ENCODE measurements at places on chromosomes 11 and 22.

DNA sequence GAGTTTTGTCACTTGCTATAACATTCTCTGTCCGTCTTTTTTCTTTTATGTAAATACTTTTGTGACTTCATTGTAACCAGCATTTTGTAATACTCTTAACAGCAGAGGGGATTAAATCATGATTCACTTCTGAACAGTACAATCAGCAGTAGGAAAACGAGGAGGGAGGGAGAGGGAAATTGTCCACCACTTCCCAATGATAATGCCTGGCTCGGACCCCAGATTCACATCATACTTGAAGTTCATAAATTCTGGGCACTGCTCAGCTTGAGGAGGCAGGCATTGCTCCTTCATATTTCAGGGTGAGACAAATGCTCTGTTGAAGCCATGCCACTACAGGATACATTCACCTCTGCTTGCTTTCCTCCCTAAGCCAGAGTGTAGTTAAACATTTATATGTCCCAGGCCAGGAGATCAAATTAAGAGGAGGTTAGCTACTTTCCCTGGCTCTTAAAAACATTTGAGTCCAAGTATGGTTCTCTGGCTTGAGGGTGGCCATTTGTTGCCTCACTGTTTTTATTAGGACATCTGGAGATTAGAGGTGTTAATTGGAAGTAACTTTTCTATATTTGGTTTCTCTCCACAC is 129.0 kb upstream of the LDLRAD3 start:
- DNase-seq: no peak

DNA sequence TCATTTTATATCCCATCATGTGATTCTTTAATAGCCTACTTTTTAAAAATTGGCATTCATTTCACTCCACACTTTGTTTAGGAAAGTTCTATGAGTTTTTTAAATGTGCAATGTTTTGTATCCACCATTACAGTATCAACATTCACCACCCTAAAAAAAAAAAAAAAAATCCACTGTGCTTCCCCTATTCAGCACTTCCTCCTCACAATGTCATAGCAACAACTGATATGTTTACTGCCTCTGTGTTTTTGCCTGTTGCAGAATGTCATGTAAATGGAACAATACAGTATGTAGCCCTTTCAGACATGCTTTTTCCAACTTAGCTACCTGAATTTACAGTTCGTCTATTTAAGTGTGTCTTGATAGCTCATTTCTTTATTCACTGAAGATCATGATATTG is 754.2 kb downstream of the FAM181B start:
- no peak for DNase-seq

- DNase-seq: no peak
Measured at GRCh38 chr11:108906329-108906728, 241.5 kb downstream of the DDX10 start.

GRCh38 chr11:125958872-125959400 is 13.1 kb downstream of the VSIG10L2 start:
- no peak for DNase-seq

DNA sequence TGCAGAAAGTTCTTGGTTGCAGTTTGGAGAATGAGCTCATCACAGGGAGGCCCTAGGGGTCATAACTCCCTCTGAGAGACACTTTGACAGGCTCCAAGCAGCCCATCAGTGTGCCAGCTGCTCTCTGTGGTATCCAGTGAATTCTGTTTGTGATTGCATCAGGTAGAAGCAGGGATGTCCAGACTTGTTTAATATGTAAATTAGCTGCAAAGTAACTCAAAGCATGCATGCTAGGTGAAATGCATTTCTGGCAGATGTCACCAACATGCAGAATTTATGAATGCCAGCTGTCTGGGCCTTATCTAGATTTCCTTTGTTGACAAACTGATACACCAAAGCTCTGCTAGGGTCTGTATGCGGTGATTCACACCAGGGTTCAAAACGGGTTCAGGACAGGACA is 123.6 kb upstream of the MTNR1B start:
- DNase-seq: no peak

DNA sequence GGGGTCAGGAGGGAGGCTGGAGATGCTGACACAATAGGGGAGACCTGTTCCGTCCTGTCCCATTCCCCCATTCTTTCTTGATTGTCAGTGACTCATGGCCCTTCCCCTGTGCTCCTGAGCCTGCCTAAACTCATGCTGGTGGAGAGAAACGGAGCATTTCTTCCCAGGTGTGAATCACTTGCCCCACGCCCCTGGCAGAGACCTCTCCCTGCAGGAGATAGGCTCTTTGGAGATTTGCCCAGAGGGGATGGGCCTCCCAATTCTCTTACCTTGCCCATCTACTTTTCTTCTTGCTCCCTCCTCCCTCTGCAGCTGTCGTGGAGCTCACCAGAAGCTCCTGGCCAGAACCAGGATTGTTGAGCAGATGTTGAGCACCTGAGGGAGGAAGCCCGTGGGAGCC is 121.9 kb upstream of the OR9Q1 start:
- DNase-seq: no peak

GRCh38 chr11:122112470-122113365 is 3.3 kb downstream of the BLID start:
- DNase-seq: no peak

DNA sequence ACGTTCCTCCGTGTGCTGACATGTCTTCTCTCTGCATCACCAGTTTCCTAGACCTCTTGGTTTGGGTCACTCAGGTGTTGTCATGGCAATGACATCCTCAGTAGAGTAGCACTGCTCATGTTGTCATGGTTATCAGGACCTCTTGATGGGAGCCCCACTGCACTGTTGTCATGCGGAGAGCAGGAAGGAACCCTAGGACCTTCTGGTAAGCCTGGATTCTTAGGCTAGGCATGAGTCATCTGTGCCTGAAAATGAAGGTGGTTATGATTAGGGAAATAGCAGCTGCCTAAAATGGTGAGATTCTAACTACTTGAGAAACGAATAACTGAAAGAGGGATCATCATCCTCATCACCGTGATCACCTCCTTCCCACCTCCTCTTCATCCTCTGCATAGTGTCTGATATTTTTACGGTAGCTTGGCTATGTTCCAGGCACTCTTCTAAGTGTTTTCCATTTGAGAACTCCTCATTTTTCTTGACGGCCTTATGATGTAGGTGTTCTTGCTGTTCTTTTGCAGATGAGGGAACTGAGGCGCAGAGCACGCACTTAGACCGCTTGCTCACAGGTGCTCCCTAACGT is 858.4 kb downstream of the NTM start:
- no peak for DNase-seq

DNA sequence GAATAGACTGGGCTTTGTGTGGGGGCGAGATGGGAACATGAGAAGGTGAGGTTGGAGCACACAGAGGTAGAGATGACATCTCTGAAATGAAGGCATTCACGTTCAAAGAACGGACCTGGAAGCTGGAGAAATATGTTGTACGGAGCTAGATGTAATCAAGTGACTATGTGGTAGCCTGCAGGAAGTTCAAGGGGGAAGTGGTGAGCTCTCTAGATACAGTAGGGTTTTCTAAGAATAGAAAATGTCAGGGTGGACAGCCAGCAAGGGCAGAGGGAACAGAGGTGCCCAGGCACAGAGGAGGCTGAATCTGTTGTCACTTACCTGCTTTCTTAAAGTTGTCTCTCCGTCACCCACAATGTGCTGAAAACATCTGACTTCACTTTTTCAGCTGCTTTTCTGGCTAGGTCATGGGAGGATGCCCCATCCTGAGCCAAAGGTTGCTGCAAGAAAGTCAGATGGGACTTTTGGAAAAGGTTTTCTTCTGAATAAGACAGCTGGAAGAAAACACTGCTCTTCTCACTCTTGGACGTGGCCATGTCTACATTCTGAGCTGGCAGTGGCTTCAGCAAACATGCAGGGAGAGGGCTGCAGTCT is 171.5 kb upstream of the B3GAT1 start:
- DNase-seq: no peak

GRCh38 chr11:332651-333480 is 12.2 kb upstream of the IFITM3 start:
- DNase-seq: no peak

DNA sequence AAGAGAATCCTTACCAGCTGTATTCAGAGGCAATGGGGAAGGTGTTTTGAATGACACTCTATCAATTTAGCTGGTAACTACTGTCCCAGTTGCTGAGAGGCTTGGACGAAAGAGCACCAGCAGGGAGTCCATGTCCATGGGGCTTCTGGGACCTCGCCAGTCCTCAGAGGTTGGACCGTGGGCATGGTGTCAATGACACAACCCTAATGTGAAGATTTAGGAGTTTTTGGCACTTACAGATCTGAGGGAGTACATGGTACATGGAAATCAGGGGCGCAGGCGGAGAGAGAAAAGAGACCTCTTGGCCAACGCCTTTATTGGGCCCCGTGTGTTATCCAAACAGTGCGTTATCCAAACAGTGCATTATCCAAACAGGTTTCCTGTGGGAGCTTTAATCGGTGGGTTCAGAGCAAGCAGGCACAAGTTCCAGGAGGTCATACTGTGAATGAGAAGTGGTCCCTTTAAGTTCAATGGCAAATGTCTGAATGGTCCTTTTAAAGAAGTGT is 169.1 kb upstream of the B3GAT1 start:
- no peak for DNase-seq

DNA sequence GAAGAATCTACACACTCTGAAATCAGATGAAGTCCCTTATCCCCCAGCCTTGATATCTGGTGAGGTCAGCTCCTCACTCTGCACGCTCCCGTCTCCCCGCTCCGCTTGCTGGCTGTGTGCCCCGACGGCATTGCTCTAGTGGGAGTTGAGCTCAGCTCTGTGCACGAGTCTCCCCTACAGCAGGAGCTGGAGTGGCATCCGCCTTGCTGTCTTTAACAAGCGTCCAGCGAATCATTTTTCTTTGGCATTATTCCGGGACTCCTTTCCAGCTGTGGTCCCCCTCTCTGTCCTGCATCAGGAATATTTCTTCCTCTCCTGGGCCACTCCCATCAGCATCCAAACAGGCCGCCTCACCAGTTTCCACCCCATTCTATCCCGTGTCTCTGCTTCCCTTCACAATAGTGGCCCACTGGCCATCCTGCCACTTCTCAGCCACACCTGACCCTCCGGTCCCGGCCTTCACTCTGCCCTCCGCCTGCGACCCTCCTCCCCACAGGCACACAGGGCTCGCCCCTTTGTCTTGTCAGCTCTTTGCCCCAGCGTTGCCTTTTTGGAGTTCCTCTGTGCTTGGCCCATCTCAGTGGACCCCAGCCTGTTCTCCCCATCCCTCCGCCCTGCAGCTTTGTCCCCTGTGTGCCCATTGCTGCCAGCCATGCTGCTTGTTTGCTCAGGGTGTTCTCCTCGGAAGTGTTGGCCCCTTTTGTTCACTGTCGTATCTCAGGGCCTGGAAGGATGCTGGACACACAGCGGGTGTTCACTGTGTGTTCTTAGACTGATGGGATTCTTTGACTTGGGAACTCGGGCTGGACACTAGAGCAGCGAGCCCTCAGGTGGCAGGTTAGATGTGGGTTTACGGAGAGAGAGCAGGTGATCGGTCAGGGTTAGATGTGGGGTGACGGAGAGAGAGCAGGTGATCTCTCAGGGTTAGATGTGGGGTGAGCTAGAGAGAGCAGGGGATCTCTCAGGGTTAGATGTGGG is 441.8 kb downstream of the TBC1D22A start:
- DNase-seq: no peak

GRCh38 chr11:61502522-61502921 is 6.0 kb upstream of the LRRC10B start:
- DNase-seq: no peak

GRCh38 chr22:26709617-26710390 is 52.4 kb downstream of the MIAT start:
- DNase-seq: no peak

DNA sequence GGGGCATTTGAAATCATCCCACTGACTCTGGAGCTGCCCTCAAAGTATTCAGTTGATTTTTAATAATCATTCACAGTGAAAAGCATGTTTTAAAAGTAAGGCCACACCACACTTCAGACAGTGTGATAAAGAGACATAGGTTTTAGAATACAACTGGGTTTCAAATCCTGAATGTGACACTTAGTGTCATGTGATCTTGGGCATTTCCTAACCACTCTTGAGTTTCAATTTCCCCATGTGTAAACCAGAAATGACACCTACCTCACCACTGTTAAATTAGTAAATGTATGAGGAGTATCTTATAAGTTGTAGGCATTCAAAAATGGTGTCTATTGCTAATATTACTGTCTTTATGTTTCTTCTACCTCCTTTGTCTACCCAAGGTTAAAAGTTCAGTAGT is 5.4 kb downstream of the TMEM123 start:
- no peak for DNase-seq

- DNase-seq: no peak
Measured at GRCh38 chr11:131851964-131852755, 481.7 kb downstream of the NTM start.

DNA sequence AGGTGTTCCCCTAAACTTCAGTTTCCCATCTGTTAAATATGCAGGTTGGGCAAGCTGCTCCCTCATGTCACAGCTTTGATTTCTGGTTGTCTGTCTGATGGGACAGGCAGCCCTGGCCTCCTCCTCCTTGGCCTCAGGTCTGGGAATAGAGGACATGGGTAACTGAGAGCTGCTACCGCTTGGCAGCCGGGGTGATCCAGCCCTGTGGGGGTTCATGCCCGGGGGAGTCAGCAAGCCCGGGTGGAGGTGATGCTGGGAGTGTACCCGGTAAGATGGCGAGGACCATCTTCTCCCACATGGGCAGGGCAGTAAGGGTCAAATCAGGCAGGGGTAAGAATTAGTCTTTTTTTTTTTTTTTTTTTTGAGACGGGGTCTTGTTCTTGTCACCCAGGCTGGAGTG is 845.0 kb downstream of the TBC1D22A start:
- DNase-seq: no peak

DNA sequence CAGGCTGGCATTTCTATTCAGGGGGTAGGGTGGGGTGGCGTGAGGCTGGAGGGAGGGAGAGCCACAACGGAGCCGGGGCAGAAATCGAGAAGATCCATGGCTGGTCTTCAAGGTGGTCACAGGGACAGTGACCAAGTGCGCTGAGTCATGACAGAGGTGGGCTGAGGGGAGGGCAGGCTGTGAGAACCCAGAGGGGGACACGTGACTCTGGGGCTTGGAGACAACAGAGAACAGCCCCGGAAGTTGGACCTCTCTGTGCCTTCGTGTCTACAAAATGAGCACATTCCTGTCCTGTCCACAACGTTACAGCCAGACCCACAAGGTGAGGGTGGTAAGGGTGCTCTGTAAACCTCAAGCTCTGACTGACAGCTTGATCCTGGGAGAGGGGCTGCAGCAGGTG is 35.1 kb upstream of the ARFGAP3 start:
- no peak for DNase-seq

DNA sequence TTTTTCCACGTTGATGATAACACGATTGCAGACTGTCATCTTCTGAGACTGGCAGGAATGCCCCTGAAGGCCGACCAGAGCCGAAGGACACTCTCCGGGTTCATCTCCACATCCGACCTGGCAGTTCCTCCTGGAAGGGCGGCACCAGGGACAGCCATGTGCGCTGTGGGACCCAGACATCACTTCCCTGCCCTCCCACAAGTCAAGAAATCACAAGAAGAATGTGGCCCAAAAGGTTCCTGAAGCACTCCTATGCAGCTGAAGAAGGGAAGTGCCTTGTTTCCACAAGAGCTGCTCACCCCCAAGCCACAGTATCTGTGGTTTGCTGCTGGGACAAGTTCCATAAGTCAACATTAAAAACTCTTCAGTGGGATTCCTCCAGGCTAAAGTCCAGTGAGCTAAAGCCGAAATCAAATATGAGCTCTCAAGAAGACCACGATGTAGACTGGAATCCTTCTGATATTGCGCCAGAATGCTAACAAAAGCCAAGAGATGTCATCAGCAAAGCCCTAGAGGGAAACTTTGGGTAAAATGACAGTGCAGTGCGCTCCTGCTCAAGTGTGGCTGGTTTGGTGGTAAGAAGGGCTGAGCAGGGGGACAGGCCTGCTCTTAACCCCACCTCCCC is 21.2 kb downstream of the PACSIN2 start:
- DNase-seq: no peak
